ENCODE measurements at places on chromosomes 2 and 18.

- no peak for DNase-seq
Observed at GRCh38 chr2:54092940-54093339, 22.5 kb upstream of the ACYP2 start.

- no peak for DNase-seq
Observed at GRCh38 chr18:38563396-38563980, 997.9 kb upstream of the CELF4 start.

DNA sequence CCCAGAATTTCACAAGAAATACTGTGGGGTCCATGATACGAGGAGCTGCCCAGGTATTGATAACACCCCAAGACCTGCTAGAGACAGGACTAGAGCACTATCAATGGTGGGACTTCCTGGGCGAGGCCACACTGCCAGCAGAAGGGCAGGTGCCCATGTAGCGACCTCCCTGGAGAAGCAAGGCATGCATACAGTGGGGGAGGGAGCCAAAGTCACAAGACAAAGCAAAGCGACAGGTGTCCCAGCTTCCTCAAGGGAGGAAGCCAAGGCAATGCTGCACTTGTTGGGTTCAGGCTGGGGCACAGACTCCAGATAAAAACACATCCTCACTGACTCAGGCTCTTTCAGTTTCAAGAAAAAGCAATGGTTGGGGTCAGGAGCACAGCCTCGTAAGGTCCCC, 7.5 kb downstream of the CD207 start:
- DNase-seq, result no peak

- DNase-seq, result no peak
Observed at GRCh38 chr2:30784682-30785081, 22.6 kb downstream of the CAPN13 start.

DNA sequence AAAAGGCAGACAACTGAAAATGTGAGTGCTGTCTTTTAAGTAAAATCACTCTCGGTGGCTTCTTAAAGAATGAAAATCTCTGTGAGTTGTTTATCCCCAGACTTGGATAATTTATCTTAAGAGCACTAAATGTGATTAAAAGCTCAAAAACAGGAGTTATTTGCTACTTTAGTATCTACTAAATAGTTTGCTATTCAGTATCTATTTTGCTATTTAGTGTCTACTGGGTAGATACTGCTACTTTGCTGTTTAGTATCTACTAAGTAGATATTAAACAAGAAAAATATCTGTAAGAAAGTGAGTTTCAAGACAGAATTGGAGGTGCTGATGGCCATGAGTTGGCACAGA, 1.4 kb upstream of the KCNG3 start:
- no peak for DNase-seq

- DNase-seq, result no peak
Observed at GRCh38 chr2:176755537-176756135, 457.0 kb upstream of the HNRNPA3 start.

DNA sequence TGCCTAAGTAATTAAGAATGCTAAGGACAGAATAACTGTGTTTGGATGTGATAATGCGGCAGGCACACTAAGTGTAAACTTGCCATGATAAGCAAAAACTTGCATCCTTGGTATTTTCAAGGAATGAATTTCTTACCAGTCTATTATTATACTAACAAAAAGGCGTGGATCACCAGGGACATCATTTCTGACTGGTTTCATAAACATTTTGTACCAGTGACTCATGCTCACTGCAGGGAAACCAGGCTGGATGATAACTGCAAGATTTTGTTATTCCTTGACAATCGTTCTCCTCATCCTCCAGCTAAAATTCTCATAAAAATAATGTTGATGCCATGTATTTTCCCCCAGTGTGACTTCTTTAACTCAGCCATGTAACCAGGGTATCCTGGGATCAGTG, 289.5 kb downstream of the CDCA7 start:
- DNase-seq, result no peak

DNA sequence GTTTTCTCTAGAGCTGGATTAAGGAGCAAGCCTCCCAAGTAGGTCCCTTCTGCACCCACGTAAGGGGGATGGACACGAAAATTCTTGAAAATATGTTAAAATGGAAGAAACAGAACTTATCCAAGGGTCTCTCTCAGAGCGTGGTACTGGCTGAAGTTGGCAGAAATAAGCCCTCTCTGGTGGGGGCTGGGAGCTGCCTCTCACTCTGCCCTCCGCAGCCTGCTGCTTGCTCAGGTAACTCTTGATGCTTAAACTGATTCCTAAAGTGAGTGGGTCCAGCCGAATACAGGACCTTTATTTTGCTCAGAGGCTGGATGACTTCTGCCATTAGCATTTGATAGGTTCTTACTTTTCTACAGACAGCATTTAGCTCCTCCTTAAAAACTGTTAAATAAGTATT, 78.1 kb downstream of the SPHKAP start:
- no peak for DNase-seq

DNA sequence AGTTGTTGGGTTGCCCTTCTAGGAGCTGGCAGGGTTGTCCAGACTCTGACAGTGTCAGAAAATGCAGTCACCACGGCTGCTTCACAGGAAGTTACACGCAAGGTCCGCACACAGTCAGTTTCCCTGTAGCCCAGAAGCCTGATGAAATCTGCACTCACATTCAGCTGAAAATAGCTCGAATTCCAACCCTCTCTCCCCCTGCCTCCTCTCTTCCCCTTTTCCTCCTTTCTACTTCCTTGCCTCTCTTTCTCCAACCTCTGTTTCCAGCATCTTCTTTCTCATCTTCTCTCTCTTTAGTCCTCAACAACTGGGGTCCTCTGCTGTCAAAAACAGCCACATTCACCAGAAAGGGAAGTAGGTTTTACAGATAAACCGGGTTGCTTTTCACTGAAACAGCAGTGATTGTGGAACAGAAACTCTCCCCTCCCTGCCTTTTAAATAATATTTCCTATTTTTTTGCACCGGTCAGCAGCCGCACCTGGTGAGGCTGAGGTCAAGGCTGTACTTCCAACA, 69.3 kb downstream of the BCL11A start:
- no peak for DNase-seq

All from activated naive CD4-positive, alpha-beta T cell treated with anti-CD3 and anti-CD28 coated beads, Interleukin-2, amount 50 U/mL, for 72 hours (primary cell).